ENCODE measurements at places on chromosomes 1 and 21.

DNA sequence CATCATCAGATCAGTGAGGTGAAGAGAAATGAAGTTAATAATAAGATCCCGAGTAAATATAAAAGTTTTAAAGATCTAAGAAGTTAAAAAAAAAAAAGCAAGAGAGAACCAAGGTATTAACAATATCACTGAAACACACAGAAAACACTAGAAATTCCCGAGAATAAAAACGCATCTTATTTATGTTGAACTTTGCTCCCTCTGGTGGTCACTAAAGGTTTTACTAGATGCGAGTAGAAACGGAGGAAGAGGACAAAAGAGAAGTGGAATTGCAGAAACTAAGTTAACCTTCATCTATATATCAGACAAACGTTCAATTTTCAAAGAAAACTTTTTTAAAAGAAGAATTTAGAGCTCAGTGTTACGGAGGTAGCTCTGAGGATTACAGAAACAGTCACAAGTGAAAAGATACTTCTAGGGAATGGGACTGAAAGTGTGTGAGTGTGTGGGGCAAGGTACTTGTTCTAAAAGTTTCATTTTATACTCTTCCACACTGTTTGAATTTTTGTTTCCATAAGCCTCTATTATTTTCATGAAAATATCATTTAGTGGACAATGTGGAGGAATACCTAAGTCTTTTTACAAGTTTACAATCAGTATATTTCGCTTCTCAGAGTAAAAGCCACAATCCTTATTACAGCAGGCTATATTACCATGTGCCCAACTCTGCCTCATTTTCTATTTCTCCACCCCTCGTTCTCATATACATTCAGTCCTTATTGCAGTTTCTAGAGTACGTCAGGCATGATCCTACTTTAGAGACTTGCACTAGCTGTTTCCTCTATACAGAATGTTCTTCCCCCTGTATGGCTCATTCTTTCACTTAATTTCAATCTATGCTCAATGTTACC is 19.7 kb downstream of the ACBD6 start:
- DNase-seq, result no peak

- DNase-seq, result no peak
These were observed 25.0 kb downstream of the PTPN22 start for GRCh38 chr1:113846391-113847035.

GRCh38 chr1:89277725-89278124 is 5.1 kb upstream of the GBP5 start:
- DNase-seq, result no peak

- DNase-seq, result peak; percentile 52
These were observed 11.6 kb downstream of the SCNN1D start for GRCh38 chr1:1291548-1292441.

- DNase-seq, result peak; percentile 4
These were observed 1.0 kb downstream of the TMEM200B start for GRCh38 chr1:29122682-29123052.

DNA sequence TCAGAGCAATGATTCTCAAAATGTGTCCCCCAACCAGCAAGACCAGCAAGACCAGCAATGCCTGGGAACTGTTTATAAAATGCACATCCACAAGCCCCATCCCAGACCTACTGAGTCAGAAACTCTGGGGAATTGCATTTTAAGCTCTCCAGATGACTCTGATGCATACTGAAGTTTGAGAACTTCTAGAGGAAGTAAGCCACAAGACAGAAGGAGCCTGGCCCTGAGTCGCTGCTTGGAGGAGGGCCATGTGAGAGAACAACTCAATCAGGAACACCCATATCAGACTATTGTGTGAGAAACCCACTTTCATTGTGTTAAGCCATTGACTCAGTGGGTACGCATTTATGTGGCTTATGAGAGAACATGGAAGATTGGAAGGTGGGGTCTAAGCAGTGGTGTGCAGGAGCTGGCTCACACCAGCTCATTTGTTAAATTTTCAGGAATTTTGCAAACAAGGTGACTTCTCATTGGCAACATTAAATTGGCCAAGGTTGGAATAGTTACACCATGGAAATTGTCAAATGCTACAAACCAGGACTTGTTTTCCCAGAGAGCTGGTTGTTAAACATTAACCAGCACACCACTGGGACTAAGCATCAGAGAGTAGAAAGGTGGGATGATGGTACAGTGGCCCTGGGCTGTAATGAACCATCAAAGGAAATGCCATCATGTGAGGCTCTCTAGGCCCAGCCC is 38.9 kb downstream of the ATP1A1 start:
- DNase-seq, result no peak

GRCh38 chr1:182888736-182889531 is 49.8 kb downstream of the DHX9 start:
- no peak for DNase-seq

GRCh38 chr1:235017191-235017590 is 111.4 kb downstream of the TOMM20 start:
- no peak for DNase-seq

DNA sequence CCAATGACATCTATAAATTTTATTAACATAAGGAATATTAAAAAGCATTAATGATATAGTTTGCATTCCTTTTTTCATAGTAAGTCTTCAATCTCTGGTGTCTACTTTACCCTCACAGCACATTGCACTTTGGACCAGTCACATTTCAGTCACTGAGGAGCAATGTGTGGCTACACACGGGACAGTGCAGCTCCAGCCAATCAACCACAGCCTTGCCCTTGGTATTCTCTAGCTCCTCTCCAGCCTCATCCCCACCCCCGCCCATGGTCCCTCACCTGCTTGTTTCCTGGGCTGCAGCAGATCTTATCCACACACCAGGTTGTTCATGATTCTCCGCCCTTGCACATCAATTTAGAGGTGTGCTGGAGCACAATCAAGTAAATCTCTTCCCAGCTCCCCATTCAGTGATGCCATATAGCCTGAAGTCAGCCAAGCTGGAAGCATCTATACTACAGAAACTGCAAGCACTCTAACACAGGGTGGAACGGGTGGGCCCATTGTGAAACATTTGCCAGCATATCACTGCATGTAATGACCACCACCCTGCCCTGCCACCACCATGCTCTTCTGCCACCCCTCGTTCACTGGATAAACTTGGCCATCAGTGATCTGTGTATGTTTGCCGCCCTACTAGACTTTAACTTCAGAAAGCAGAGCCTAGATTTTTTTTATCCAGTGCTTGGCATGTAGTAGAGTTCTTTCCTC is 93.0 kb upstream of the SLC44A3 start:
- DNase-seq, result no peak

DNA sequence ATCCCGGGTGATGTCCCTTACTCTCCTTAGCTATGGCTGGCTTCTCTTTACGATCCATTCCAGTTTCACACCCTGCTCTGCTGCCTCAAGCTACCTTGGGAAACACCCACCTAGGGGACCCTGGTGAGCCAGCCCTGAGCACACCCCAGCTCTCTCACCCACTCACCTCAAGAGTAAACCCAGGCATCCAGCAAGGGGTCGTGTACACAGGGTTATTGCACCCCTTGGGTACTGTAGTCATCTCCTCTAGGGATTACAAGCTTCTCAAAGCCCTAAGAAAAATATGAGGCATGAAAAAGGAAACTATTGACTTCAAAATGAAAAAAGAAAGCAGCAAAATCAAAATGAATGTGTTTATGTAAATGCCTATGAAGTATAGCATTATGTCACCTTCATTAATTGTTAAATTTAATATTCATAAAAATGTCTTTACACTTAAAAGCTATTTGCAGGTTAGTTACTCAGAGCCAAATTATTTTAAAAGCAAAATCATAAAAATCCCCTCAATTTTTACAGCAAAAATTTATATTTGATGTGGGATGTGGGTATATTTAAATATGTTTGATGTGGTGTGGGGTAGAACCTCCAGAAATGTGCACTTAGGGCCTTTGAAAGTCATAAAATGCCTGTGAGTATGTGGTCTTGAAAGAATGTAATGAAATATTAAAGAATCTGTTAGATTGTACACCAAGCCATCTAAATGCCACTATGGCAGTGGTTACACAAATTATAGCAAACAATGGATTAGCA is 190.3 kb downstream of the C1orf94 start:
- no peak for DNase-seq

DNA sequence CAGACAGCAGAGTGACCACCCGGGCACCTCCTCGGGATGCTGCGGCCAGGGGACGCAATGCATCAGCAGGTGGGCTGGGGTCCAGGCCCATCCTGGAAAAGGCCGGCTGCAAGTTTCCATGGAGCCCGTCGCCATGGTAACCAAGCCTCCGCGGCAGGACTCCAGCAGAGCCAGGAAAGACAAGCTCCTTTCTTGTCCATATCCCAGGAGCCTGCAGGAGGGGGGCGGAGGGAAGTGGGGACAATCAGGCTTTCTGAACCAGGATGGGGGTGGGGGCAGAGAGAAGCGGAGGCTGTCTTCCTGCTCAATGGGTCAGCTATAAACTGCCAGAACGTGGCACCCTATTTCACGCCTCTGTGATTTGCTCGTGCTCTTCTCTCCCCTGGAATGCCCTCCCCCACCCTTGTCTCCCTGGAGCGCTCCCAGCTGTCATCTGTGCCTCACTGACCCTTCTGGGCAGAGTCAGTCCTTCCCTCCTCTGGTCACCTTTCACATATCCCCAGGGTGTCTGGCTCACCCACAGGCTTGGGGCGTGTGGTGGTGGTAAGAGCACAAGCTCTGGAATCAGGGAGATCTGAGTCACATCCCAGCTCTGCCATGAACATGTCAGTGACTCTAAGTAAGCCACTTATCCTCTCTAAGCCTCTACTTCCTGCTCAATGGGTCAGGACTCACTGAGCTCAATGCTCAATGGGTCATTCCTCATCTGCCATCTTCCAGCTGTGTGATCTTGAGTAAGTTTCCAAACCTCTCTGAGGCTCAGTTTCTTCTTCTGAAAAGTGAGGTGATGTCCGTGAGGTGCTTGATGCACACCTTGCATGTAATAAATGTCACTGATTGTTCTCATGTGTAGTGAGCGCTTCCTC is 58.9 kb upstream of the LAPTM5 start:
- no peak for DNase-seq

- DNase-seq, result no peak
These were observed 5.7 kb downstream of the VAMP4 start for GRCh38 chr1:171736196-171736595.

DNA sequence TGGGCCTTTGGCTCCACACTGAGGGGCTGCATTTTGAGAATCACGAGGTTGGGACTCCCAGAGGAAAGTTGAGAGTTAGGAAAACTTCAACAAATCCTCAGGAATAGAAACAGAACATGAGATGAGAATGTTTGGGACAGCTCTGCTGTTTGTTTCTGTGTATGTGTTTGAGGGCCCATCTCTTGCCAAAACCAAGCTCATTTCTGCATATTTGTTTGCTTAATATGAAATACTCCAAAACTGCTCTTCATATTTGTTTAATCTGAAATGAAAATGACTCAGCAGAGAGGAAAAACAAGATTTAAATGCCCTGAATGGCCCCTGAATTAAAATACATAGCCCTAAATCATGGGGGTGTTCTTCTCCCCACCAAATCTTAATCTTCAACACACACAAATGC is 78.1 kb downstream of the DDR2 start:
- DNase-seq, result no peak

- DNase-seq, result no peak
These were observed 481.8 kb downstream of the USP25 start for GRCh38 chr21:16211339-16212303.

GRCh38 chr1:7636795-7637526 is 134.1 kb upstream of the VAMP3 start:
- no peak for DNase-seq

DNA sequence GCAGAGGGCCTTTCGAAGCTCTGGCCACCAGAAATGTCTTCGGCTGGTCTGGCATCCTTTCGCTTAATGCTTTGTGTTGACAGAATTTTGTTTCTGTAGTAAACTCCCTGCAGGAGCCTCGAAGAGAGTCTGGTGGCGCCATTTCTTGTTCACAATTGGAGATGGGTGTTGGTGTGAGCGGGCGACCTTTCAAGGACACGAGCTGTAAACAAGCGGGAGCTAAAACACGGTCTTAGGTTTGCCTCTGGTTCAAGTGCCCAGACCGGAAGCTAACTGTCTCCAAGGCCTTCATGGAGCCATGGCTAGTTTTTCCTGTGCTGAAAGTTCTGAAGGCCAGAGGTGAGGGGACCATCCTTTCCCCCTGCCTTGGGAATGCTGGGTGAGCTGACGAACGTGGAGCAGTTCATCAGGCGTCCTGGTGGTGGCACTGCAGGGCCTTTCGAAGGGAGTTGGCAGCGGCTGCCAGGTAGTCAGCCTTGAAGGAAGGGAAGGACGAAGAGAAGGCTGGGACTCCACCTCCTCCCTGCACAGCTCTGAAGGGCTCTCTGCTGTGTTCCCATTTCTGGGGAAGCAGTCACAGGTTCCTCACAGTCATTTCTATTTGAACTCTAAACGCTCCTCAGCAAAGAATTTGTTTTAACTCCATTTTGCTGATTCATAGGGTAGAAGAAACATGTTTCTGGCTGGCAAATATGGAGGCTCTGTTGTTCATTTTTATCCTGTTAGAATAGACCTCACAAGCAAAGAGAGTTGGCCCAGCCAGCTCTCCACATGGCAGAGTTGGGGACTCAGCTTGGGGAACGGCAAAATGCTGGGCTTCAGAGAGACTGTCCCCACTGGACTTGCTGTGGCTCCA is 35.2 kb downstream of the URB2 start:
- peak; percentile 42 for DNase-seq

- no peak for DNase-seq
These were observed 2.4 kb downstream of the MYBPHL start for GRCh38 chr1:109304226-109304920.

All from stimulated activated CD4-positive, alpha-beta T cell treated with anti-CD3 and anti-CD28 coated beads, TNF-alpha, amount 100 ng/mL, for 4 hours (primary cell).